H1 (cell line): ENCODE measurements at places on chromosomes 6 and 20. TPM values are rescaled to one million over a fixed set of nuclear protein-coding genes. Genes with fewer than 3 reads are reported as not detected.

LTB gene
- 0.47 and 0.77 TPM in 2 replicates for polyA plus RNA-seq

OPRL1 gene
- polyA plus RNA-seq: 0.98 and 2.0 TPM in 2 replicates

SSTR4 gene
- polyA plus RNA-seq: 0.05 and 0.14 TPM in 2 replicates

KIF25 gene
- polyA plus RNA-seq: 1.5 and 2.5 TPM in 2 replicates

SAPCD1 gene
- 3.1 and 4.4 TPM in 2 replicates for polyA plus RNA-seq

RWDD1 gene
- 12.9 and 19.5 TPM in 2 replicates for polyA plus RNA-seq

C6orf132 gene
- 31.5 and 33.8 TPM in 2 replicates for polyA plus RNA-seq

GJA10 gene
- 0.17 and 0.21 TPM in 2 replicates for polyA plus RNA-seq

TCP11 gene
- polyA plus RNA-seq: 0.11 and 0.22 TPM in 2 replicates

NUP43 gene
- polyA plus RNA-seq: 19.6 and 25.2 TPM in 2 replicates

CABLES2 gene
- polyA plus RNA-seq: 8.8 and 10.5 TPM in 2 replicates

IRF4 gene
- polyA plus RNA-seq: 0.77 and 1.1 TPM in 2 replicates

HTR1B gene
- 1.4 and 1.7 TPM in 2 replicates for polyA plus RNA-seq

RNF182 gene
- polyA plus RNA-seq: 4.2 and 6.2 TPM in 2 replicates
